ENCODE measurements at places on chromosomes 6 and 20. TPM values are rescaled to one million over a fixed set of nuclear protein-coding genes. Genes with fewer than 3 reads are reported as not detected.

The IL17A gene
- not detected for total RNA-seq

The PLCB1 gene
- 5.3 TPM for total RNA-seq

The ZSWIM3 gene
- 5.8 TPM for total RNA-seq

The TSPYL1 gene
- total RNA-seq, result 41.8 TPM

The OPN5 gene
- total RNA-seq, result not detected

The ZNF334 gene
- total RNA-seq, result 1.2 TPM

The AVP gene
- total RNA-seq, result not detected

The CSNK2B gene
- 308 TPM for total RNA-seq

The SIGLEC1 gene
- not detected for total RNA-seq

The WFDC12 gene
- total RNA-seq, result not detected

The HAO1 gene
- not detected for total RNA-seq

The DEK gene
- total RNA-seq, result 170 TPM

The TLDC2 gene
- not detected for total RNA-seq

The PSORS1C1 gene
- 0.26 TPM for total RNA-seq

The TMEM244 gene
- not detected for total RNA-seq

The DOK5 gene
- 27.7 TPM for total RNA-seq

The RIN2 gene
- not detected for total RNA-seq

The MEP1A gene
- total RNA-seq, result not detected

The PRPH2 gene
- total RNA-seq, result not detected

The LY86 gene
- total RNA-seq, result 1.1 TPM

The MYO6 gene
- total RNA-seq, result 0.37 TPM

The ZSCAN23 gene
- total RNA-seq, result 1.1 TPM

The SSTR4 gene
- total RNA-seq, result not detected

The GABRR2 gene
- 1.0 TPM for total RNA-seq

The BFSP1 gene
- total RNA-seq, result 0.76 TPM

The TMEM74B gene
- 0.36 TPM for total RNA-seq
